ENCODE measurements at places on chromosomes 4 and X.
A peak's percentile ranks its signal among the peaks of the same experiment; 100 is the strongest.

- DNase-seq = peak; percentile 60
These were observed 3.5 kb downstream of the EPGN start for GRCh38 chr4:74311696-74312313.

- DNase-seq = no peak
These were observed 33.1 kb upstream of the VCX3A start for GRCh38 chrX:6568031-6568430.

GRCh38 chr4:153520801-153521329 lies 54.7 kb downstream of the TMEM131L start:
- no peak for DNase-seq

GRCh38 chr4:147060151-147060931 lies 114.7 kb upstream of the TTC29 start:
- no peak for DNase-seq

DNA sequence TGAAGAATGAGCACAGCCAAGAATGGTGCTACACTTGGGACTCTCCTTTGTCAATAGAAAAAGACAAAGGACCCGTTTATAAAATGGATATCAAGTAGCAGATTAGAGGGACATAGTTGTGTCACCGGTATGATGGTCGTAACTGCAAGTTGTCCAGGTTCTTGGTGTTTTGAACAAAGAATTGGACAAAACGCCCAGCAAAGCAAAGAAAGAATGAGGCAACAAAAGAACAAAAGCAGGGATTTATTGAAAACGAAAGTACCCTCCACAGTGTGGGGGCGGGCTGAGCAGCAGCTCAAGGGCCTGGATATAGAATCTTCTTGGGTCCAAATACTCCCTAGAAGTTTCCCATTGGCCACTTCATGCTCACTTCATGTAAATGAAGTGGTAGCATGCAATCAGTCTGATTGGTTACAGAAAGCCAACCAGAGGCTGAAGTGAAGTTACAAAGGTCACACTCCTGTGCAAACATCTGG lies 54.7 kb downstream of the SHROOM3 start:
- DNase-seq = no peak

DNA sequence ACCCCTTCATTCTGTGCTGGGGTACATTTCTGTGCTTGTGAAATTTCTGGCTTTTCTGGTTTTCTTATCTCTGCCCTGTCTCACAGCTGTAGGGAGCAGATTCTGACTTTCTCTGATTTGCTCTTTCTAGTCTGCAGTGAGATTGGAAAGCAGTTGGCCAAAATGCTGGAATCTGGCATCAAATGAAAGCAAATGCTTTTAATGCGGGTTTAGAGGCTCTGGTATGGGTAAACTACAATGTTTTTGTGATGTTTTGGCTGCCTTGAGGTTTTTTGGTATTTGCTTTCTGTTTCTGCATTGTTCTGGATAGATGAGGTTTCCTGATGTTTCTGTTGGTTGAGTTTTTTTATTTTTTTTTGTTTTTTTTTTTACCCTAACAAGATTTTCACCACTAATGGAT lies 23.8 kb downstream of the SMIM20 start:
- DNase-seq = no peak
